ENCODE measurements at places on chromosomes 5 and 9. TPM values are rescaled to one million over a fixed set of nuclear protein-coding genes. Genes with fewer than 3 reads are reported as not detected.

The C9orf40 gene
- total RNA-seq, result 3.0 TPM

DNA sequence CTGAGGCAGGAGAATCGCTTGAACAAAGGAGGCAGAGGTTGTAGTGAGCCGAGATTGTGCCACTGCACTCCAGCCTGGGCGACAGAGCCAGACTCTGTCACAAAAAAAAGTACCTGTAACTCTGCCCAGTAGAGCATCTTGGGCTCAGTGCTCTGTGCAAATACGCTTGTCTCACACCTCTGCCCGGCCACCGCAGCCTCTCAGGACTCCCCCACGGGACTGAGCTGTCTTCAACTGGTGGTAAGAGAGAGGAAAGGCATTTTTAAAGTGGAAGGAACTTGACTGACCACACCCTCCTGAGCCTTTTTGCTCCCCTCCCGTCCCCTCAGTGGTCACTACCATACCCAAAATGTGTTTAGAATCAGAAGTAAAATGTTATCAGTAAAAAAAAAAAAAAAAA lies 174.3 kb upstream of the PIK3R1 start:
- DNase-seq, result peak; percentile 53

DNA sequence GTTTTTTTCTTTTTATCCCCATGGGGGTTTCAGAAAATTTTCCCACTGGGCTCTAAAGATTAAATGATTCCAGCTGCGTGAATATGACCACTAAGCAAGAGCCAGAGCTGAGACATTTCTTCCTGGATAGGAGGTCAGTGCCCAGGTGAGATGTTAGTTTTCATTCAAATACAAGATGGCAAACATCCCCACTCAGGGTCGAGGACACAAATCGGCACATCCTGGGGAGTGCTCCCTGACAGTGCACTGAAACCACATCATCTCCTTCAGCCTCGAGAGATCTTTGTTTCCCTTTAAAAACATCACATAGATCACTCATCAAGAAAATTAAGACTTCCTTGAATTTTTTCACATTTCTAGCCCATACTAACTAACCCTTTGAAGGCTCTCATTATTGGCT lies 273.2 kb upstream of the PANK3 start:
- DNase-seq, result no peak

DNA sequence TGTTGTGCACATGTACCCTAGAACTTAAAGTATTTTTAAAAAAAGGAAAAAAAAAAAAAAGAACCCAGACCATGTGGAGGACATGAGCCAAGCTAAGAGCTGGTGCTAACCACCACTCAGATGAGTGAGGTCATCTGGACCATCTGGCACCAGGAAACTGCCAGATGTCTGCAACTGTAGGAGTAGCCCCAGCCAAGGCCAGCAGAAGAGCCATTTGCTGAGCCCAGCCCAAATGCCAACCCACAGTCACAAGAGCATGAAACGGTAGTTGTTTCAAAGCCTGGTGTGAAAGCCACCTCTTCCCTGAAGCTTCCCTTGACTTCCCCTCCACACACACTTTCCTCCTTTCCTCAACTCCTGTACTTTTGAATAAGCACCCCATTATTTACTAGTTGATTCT lies 69.2 kb upstream of the FCN1 start:
- DNase-seq, result no peak

DNA sequence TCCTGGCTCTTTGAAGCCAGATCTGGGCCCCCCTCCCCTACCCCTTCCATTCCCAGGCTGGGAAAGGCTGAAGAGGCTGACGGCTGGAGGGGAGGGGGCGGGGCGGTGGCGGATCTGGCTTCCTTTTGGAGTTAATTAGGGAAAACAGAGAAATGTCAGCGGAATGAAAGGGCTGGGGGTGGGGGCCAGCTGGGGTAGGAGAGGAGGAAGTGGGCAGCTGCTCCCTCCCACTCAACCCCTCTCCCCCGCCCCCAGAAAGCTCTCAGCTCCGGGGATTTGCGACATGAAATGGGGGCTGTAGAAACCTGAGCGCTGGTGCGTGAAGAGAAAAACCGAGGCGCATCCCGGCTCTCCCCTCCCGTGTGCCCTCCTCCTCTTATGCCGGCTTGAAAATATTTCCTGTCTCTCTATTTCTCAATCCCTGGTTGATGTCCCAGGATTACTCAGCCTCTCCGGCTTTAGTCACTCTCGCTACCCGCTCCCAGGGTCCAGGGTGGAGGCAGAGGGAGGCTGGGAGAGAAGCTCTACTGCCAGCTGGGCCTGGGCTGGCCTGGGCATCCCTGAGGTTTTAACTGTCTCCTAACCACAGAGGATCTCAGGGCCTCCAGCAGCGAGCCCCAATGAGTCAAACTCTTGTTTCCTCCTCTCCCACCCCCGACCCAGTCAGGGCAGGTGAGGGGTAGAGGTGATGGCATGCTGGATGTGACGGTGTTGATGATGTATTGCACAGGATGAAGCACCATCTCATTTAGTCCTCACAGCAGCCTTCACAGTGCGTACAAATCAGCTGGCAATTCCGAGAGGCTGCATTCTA lies 20.1 kb downstream of the PCDHGC5 start:
- DNase-seq, result peak; percentile 78

DNA sequence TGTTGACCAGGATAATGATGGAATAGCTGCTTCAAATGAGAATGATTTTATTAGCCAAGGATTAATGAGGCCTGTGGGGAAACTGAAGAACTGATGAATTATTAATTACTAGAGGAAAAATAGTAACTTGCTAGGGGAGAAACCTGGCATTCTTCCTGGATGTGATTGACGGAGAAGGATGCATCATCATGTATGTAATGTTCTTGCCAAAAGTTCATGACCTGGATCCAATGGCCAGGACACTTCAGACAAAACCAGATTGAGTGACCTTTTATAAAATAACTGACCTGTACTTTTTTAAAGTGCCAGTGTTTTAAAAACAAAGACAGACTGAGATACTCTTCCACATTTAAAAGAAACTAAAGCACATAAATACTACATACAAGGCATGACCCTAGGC lies 23.7 kb downstream of the KIAA1191 start:
- no peak for DNase-seq

GRCh38 chr9:79480639-79481038 lies 91.1 kb upstream of the TLE4 start:
- no peak for DNase-seq

The STING1 gene
- 39.0 TPM for total RNA-seq

The CLTB gene
- total RNA-seq, result 209 TPM

DNA sequence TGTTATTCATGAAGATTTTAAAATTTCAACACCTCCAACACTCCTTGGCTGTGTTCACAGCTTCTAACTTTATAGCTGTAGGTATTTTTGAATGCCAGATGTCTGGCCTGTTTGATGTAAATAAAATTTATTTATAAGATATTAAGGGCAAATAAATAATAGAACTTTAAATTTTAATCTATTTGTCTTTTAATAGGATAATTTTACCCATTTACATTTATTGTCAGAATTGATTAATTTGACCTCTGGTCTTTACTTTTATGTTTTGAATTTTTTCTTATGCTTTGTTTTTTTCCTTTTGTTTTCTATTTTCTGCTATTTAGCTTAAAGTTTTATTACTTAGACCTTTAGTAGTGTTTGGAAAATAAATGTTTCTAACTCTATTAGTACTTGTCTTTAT lies 94.6 kb downstream of the UGCG start:
- DNase-seq, result no peak

The TAF9 gene
- total RNA-seq, result 29.9 TPM

The ZNF618 gene
- total RNA-seq, result 2.0 TPM

DNA sequence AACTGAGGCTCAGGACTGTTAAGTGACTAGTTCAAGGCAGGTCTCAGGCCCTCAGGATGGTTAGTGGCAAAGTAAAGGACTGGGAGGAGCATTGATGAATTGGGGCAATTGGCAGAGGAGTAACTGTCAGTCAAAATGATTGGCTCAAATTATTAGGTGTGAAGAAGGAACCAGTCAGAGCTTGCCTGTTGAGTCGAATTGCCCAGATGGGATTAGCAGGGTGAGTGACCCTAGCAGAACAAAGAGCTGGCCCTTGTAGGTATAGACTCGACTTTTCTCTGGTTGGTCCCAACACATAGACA lies 2.6 kb upstream of the NSD1 start:
- DNase-seq, result no peak
